NCI-H345 (cell line): ENCODE measurements at places on chromosomes 2 and 18.

DNA sequence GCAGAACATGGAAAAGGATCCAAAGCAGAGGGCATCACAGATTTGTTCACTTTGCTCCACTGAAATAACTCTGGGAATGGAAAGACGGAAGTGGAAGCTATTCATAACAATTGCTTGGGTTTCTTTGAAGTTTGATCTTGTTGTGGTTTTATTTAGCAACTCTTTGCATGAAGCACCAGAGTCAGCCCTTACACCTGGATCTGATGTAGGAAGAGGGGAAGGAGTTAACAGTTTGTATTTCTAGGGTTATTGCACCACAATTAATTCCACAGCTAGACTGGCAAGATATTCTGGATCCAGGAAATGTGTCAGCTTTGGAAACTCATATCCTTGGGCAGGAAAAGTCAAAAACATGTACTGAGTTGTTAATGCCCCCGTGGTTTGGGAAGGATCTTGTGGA, 1143.4 kb downstream of the CNTNAP5 start:
- no peak for DNase-seq

- no peak for DNase-seq
Observed at GRCh38 chr2:133734716-133735495, 166.6 kb upstream of the NCKAP5 start.

DNA sequence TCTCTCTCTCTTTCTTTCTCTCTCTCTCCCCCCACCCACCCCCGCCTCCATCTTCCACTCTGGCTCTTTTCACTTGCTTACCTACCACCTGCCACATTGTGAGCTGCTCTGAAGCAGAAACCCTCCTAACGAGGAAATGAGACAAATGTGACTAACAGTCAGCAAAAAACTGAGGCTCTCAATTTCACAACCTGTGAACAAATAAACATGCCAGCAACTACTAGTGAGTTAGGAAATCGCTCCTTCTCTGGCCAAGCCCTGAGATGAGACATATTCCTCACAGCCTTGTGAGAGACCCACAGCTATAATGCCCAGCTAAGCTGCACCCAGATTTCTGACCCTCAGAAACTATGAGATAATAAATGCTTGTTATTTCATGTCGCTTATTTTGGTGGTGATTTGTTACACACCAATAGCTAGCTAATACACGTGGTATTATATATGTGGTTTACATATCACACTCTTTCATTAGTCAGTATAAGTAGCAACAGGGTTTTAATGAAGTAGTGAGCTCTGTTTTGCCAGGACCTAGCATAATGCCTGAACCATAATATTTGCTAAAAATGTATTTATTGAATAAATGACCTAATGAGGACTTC, 8.4 kb upstream of the ZNF521 start:
- DNase-seq, result no peak

DNA sequence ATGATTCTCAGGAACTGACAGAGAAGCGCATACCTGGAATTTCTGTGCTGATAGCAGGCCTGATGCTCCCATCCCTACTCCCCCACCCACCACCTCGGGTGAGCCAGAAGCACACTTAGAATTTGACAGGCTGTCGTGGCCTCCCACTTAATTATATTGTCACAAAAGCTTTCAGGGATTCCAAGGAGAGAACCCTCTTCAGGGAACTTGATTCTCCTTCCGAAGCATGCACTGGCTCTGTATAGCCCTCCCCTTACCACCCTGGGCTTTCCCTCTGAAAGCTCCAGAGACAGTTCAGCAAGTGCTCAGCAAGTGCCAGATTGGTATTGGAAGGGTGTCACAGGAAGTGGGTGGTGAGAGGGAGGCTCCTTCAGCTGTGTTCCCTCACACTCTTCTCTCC, 252.5 kb upstream of the SIX2 start:
- no peak for DNase-seq

- DNase-seq, result no peak
Observed at GRCh38 chr18:57744211-57744694, 58.9 kb downstream of the ATP8B1 start.
